NCI-H1930 (cell line): ENCODE measurements at places on chromosomes 5 and 9.

DNA sequence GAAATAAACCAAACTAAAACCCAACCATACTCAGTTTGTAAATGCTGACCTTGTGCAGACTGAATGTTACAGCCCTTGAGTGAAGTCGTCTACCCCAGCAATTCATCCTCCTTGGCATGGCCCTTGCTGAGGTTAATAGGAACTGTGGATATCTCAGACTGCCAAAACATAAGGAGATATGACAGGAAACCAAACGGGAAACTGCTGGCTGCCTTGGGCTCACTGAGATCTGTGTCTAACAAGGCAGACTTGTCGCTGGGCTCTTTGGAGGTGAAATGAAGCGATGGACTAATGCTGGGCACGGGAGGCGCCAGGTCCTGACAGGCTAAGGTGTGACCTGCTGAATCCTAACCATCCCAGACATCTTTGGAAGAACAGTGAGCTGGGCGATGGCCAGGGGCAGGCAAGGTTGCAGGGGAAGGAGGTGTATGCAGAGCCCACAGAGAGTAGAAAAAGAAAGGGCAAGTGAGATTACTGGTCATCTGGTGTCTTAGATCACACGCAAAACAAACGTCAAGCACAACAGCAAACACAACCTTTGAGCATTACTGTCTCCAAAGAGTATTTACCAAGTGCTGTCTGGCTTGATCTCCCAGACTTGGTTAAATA, 44.6 kb upstream of the ALDH1A1 start:
- no peak for DNase-seq

DNA sequence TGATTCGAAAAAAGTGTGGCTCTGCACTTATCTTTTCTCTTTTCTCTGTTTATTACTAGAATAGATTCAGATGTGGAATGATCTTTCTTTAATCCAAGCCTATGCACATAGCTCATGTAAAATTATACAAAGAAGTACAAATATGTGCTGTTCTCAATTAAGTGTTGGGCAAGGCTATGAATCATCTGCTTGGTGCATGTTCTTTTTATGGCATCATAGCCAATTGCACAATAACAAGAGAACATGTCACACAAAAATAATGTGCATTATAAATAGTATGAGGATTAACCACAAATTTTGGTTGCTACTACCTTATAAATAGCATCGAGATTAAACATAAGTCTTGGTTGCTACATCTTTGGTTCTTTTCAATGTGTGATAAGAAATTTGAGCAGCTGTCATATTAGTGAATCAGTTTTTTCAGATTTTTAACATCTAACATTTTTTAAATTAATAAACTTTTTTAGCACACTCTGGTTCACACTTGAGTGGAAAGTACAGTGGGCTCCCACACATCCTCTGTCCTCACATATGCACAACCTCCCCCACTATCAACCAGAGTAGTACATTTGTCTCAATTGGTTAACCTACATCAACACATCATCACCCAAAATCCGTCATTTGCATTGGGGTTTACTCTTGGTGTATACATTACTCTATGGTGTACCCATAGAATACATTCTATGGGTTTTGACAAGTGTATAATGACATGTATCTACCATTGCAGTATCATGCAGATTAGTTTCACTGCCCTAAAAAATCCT, 6.8 kb upstream of the RECK start:
- DNase-seq, result no peak

- no peak for DNase-seq
Observed at GRCh38 chr5:28415791-28416443, 1377.5 kb upstream of the CDH9 start.

DNA sequence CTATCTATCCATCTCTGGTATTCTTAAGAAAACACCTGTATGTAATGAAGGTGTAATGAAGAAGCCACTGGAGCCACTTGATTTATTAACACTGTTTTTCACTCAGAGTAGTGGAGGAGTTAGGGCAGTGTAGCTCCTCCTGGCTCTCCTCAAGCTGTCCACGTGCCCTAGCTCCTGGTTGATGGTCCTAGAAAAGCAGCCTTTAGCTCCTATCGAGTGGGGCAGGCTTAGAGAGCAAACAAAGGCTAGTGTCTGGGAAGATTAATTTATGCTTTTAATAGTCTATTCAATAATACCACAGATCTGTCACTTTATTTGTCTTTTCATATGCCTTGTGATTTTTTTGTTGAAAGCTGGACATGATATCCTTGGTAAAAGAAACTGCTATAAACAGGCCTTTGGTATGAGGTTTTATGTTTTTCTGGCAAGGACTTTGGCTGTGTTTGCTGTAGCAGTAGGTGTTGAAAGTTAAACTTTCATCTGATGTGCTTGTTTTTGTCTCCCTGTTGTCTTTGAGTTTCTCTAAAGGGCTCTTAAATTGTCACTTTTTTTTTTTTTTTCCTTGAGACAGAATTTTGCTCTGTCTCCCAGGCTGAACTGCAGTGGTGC, 141.1 kb downstream of the GCNT1 start:
- no peak for DNase-seq

- no peak for DNase-seq
Observed at GRCh38 chr9:8329561-8330283, 530.1 kb upstream of the DMAC1 start.

- no peak for DNase-seq
Observed at GRCh38 chr9:15785584-15785983, 232.7 kb downstream of the CCDC171 start.

DNA sequence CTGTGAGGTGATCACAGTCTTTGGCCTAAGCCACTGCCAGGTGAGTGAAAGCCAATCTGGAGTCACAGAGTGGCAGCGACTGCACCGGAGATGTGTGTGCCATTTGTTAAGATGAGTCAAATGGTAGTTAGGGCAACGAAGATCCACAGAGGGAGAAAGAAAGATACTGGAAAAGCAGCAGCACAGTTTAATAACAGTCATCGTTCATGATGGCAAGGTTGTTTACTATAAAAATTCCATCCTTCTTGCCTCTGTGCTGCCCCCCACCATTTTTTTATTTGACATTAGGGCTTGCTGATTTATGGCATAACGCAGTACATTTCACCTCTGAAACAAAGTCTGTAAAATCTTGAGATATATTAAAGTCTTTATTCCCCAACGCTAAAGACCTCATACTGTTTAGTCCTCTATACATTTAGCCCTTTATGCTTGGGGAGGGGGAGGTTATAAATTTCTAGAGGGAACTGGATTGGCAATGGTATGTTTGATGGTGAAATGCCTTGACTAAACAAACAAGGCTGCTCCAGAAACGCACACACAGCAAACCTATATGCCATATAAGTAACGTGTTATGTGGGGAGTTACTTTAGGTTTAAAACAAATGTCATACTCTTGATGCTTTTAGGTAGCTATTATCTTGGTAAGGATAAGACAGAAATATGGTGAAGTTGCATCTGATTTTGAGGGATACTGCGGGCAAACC, 55.8 kb upstream of the ABL1 start:
- no peak for DNase-seq
